ENCODE measurements at places on chromosomes 7 and 10.

DNA sequence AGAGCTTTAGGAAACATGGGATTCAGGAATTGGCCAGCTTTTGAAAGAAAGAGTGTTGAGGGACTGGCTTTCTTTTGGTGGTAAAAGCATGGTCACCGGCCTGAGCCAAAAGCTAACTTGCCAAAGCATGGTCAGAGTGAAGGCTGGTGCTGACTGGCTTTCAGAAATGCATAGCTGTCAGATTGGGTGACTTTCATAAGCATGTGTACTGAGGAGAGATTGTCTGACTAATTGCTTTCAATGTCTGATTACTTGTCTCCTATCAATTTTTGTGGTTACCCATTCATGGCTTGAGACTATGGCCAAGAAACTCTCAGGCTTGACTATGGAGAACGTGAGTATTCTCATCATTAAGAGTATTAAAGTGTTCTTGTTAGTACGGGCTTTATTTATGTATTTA is 28.2 kb downstream of the ZNF25 start:
- no peaks in the 10 kb centered on the region for H3K4me1 ChIP-seq
- H3K27ac ChIP-seq: no peak overlapping the region
- no peak overlapping the region for H3K4me3 ChIP-seq
- H3K36me3 ChIP-seq: no peaks in the 10 kb centered on the region

DNA sequence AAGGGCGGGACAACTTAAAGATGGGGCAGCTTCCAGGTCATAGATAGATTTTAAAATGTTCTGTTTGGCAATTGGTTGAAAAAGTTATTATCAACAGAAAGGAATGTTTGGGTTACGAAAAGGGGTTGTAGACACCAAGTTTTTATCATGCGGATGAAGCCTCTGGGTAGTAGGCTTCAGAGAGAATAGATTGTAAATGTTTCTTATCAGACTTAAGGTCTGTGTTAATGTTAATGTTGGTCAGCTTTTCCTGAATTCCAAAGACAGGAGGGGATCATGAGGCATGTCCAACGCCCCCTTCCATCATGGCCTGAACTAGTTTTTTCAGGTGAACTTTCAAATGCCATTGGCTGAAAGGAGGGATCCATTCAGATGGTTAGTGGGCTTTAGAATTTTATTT is 84.2 kb upstream of the KIF5B start:
- no peak overlapping the region for H3K4me3 ChIP-seq
- no peaks in the 10 kb centered on the region for H3K36me3 ChIP-seq
- H3K27me3 ChIP-seq: no peaks in the 10 kb centered on the region
- peaks cover 4% of the 10 kb centered on the region for H3K4me1 ChIP-seq
- no peak for DNase-seq

DNA sequence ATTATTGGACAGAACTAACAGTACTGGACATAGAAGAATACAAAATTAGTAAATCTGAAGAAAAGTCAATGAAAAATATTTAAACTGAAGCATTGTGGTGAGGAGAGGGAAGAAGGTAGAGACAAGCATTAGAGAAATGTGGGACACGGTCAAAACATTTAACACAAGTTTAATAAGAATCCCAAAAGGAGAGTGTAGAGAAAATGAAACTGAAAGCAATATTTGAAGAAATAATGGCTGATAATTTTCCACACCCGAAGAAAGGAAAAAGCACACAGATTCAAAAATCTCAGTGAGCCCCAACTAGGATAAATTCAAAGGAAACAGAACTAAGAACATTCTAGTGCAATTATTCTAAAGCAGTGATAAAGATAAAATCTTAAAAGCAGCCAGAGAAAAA is 126.4 kb upstream of the LRRTM3 start:
- DNase-seq: no peak
- no peaks in the 10 kb centered on the region for H3K36me3 ChIP-seq
- H3K27me3 ChIP-seq: no peaks in the 10 kb centered on the region
- H3K27ac ChIP-seq: no peak overlapping the region
- H3K4me3 ChIP-seq: no peak overlapping the region

- H3K4me1 ChIP-seq: peaks cover 3% of the 10 kb centered on the region
- H3K4me3 ChIP-seq: no peak overlapping the region
- DNase-seq: no peak
- no peaks in the 10 kb centered on the region for H3K27me3 ChIP-seq
- no peak overlapping the region for H3K27ac ChIP-seq
These were observed 9.2 kb downstream of the IKZF5 start for GRCh38 chr10:122999347-122999746.

DNA sequence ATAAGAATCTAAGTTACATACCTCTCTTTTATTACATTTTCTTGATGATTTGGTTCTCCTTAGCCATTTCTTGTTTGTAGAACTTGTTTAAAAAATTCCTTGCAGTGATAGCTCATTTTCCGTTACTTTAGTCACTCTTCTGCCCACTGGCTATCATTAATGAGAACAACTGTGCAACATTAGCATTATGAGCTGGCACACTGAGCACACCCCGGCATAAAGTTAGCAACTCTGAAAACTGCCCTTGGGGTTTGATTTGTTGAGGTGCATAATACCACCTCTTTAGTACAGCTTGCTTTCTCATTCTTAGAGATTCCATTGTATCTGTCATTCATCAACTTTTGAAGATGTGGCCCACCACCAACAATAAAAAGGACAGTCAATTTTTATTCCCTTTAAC is 87.6 kb upstream of the ADCY1 start:
- H3K27me3 ChIP-seq: no peaks in the 10 kb centered on the region
- no peak overlapping the region for H3K4me3 ChIP-seq
- no peak for DNase-seq
- H3K27ac ChIP-seq: no peak overlapping the region

DNA sequence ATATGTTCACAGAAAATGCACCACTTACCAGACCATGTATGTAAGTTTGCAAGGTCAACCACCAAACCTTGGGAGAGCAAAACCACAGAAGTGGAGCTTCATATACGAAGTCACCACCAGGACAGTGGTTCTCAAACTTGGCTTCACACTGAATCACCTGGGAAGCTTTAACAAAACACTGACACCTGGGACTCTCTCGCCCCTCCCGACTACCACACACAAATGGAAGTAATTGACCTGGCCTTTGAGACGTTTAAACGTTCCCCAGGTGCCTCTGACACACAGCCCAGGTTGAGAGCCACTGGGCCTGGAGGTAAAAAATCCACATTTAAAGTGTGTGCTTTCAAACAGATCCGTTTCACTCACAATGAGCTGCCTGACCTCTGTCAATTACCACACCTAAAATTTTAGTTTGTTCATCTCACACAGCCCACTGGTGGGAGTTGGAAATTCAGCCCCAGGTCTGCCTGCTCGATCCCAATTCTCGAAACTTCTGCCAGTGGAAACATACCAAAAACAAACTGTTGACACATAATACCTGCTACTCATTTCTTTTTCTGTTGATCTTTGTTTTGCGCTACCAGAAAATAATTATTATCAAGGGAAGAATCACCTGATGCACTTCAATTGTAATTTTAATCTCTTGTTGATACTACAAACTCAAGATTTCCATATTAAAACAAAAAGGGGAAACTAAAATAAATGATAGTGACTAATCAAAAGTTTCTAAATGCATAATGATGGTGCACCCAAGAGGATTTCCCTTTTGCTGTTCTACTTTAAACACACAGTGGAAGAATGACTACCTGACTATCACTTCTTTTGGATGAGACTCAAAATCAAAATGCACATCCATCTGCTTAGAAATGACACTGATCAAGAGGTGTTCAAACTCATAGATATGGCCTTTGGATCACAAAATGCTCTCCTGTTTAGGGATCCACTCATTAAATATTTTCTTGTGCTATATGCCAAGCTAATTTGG is 26.6 kb downstream of the CDNF start:
- H3K4me3 ChIP-seq: no peak overlapping the region
- no peak overlapping the region for H3K27ac ChIP-seq
- H3K27me3 ChIP-seq: peaks cover 14% of the 10 kb centered on the region
- H3K36me3 ChIP-seq: no peaks in the 10 kb centered on the region
- no peaks in the 10 kb centered on the region for H3K4me1 ChIP-seq
- no peak for DNase-seq

DNA sequence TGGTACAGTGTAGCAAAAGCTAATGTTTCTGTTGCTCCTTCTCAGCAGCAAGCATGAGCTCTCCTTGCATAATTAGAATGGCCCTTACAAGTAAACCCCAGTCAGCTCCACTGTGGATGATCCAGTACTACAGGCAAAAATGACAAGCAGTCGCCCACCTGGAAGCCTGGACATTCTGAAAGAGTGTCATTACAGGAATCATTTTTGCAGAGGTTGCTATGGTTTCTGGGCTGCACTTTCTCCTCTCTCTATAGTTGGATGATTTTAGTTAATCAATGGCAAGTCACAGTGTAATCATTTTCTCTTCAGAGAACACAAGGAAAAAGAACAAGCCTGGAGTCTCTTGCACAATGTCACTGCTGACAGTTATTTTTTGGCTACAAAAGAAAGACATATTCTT is 102.9 kb upstream of the MYO3A start:
- no peak for DNase-seq
- H3K27ac ChIP-seq: no peak overlapping the region
- no peaks in the 10 kb centered on the region for H3K36me3 ChIP-seq
- H3K4me3 ChIP-seq: no peak overlapping the region
- H3K27me3 ChIP-seq: no peaks in the 10 kb centered on the region
- H3K4me1 ChIP-seq: no peaks in the 10 kb centered on the region

- no peaks in the 10 kb centered on the region for H3K4me1 ChIP-seq
- H3K4me3 ChIP-seq: no peak overlapping the region
- H3K27me3 ChIP-seq: no peaks in the 10 kb centered on the region
- no peak for DNase-seq
- no peaks in the 10 kb centered on the region for H3K36me3 ChIP-seq
These were observed 180.9 kb downstream of the SEMA3A start for GRCh38 chr7:84013616-84014240.

- H3K36me3 ChIP-seq: no peaks in the 10 kb centered on the region
- H3K4me1 ChIP-seq: peaks cover 52% of the 10 kb centered on the region
- DNase-seq: no peak
- H3K27ac ChIP-seq: no peak overlapping the region
- no peak overlapping the region for H3K4me3 ChIP-seq
- H3K27me3 ChIP-seq: no peaks in the 10 kb centered on the region
These were observed 12.0 kb upstream of the LRRC61 start for GRCh38 chr7:150311146-150311545.

DNA sequence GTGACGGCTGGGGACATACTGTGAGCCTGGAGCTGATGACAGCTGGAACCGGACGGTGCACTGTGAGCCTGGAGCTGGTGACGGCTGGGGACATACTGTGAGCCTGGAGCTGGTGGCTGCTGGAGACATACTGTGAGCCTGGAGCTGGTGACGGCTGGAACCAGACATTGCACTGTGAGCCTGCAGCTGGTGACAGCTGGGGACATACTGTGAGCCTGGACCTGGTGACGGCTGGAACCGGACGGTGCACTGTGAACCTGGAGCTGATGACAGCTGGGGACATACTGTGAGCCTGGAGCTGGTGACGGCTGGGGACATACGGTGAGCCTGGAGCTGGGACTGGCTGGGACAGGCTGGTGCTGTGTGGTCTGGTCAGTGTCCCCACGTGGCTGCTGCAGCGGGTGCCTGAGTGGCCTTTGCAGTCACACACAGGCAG is 47.9 kb downstream of the PTPRN2 start:
- H3K36me3 ChIP-seq: no peaks in the 10 kb centered on the region
- peaks cover 4% of the 10 kb centered on the region for H3K4me1 ChIP-seq
- peaks cover 50% of the 10 kb centered on the region for H3K27me3 ChIP-seq
- no peak for DNase-seq
- H3K4me3 ChIP-seq: no peak overlapping the region

GRCh38 chr7:26127411-26127810 is 24.6 kb upstream of the NFE2L3 start:
- peaks cover 24% of the 10 kb centered on the region for H3K27me3 ChIP-seq
- H3K4me1 ChIP-seq: peaks cover 3% of the 10 kb centered on the region

GRCh38 chr7:103879411-103879810 is 110.0 kb downstream of the RELN start:
- no peaks in the 10 kb centered on the region for H3K27me3 ChIP-seq
- no peak overlapping the region for H3K4me3 ChIP-seq
- no peak for DNase-seq
- H3K36me3 ChIP-seq: no peaks in the 10 kb centered on the region

DNA sequence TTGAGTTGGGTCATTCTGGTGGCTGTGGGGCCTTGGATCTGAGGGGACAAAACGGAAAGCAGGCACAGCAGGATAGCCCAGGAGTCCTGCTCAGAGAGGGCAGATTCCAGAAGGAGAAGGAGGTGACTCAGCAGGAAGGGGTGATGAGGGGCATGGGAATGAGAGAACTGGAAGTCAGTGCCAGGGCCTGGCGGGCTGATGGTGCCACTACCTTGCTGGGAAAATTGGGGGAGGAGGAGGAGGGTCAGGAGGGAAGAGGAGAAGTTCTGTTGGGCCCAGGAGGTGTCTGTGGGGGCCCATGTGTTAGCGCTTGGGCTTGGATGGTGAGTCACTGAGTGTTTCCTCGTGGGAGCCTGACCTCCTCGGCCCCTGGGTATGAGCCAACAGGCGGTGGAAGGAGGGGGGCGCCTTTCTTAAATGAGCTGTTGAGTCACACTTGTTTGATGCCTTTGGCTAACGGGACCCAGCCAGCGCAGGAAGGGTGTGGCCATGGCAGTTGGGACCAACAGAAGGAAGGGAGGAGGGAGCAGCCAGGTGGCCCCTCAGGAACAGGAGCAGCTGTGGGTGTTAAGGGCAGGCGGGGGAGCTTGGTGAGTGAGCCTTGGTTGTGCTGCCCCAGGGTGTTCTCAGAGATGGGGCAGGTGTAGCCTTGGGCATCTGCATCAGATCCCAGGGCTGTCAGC is 130.0 kb upstream of the BTBD16 start:
- peak; percentile 5 for DNase-seq
- no peak overlapping the region for H3K4me3 ChIP-seq
- no peaks in the 10 kb centered on the region for H3K4me1 ChIP-seq
- no peaks in the 10 kb centered on the region for H3K36me3 ChIP-seq
- H3K27me3 ChIP-seq: peaks cover 28% of the 10 kb centered on the region

GRCh38 chr7:8773518-8773917 is 340.1 kb downstream of the NXPH1 start:
- no peaks in the 10 kb centered on the region for H3K27me3 ChIP-seq
- no peak overlapping the region for H3K27ac ChIP-seq
- H3K36me3 ChIP-seq: no peaks in the 10 kb centered on the region
- no peak for DNase-seq

- H3K27me3 ChIP-seq: no peaks in the 10 kb centered on the region
- H3K27ac ChIP-seq: no peak overlapping the region
- no peaks in the 10 kb centered on the region for H3K4me1 ChIP-seq
- H3K4me3 ChIP-seq: no peak overlapping the region
These were observed 115.2 kb upstream of the MDFIC start for GRCh38 chr7:114806590-114807162.

GRCh38 chr7:115014794-115015193 is 92.9 kb downstream of the MDFIC start:
- no peaks in the 10 kb centered on the region for H3K36me3 ChIP-seq
- H3K27ac ChIP-seq: no peak overlapping the region
- H3K4me1 ChIP-seq: no peaks in the 10 kb centered on the region
- H3K4me3 ChIP-seq: no peak overlapping the region

Measured in K562 (cell line).